ENCODE measurements at places on chromosomes 1 and 21.
A peak's percentile ranks its signal among the peaks of the same experiment; 100 is the strongest.

GRCh38 chr1:156571919-156572662 lies at the start of gene IQGAP3:
IQGAP3 (minus strand) TSS chr1:156572565; CDS start chr1:156572529, 36 bp downstream.
- DNase-seq = peak; percentile 59

GRCh38 chr1:192547501-192547900 lies 28.1 kb upstream of the RGS1 start:
- DNase-seq = no peak

GRCh38 chr21:43287111-43287760 lies 118.4 kb downstream of the CRYAA start:
- DNase-seq = no peak

GRCh38 chr1:12144236-12144635 lies 22.6 kb upstream of the TNFRSF1B start:
- no peak for DNase-seq

- no peak for DNase-seq
Measured at GRCh38 chr1:10431070-10431730, 967 bp downstream of the CENPS start.

DNA sequence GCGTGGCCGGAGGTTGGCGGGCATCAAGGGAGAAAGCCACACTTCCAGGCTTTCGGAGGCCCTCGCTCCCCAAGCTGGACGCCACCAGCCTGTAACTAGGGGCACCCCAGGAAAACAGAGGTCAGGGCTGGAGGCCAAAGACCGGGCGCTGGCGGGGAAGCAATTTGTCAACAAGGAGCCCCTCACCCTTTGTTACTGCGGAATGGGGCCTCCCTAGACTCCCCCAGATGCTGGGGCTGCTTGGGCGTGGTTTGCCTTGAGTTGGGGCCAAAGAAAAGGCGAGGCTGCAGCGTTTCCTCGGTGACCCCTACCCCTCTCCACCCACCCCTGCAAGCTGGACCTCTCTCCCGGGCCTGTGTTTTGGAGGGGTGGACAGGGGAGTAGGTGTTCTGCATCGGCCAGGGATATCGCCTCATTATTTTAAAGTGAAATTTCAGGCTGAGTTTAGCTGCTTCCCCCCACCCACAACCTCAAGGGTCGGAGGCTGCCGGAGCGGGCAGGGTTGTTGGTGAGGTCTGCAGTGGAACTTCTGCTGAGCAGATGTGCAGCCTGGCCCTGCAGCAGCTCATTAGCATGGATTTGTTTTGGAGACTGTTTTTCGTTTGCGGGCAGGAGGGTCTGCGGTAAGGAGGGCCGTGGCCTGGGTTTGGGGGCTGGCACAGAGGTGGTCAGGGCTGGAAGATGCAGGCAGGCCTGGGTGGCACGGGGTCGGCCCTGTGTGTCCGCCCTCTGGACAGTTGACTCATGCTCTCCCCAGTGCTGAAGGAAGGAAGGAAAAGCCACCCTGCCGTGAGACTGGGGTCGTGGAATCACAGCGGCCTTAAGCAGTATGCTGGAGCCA lies 1.5 kb downstream of the NBL1 start:
- DNase-seq = no peak

DNA sequence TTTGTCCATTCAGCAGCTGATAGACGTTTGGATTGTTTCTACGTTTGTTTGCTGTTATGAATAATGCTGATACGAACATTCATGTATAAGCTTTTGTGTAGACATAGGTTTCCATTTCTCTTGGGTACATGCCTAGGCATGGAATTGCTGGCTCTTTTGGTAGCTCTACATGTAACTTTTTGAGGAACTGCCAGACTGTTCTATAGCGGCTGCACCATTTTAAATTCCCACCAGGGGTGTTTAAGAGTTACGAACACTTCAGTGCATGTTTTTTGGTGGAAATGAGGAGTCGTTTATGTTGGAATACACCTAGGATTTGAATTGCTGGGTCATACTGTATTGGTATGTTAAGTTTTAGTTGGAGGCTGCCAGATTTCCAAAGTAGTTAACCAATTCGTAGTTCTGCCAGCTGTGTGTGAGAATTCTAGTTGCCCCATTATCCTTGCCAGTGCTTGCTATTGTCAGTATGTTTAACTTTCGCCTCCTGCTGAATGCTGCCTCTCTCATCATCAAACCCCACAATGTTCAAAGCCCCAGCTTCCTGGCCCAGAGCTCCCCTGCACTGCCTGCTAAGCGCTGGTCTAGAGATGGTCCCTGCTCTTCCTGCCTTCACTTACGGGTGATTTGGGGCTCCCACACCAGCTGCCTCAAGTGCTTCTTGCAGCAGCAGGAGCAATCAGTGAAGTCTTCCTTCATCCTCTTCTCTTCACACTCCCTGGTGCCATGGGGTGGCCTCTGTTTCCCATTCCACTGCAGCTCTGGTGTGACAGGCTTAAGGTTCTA lies 81.0 kb downstream of the MAN1C1 start:
- no peak for DNase-seq

DNA sequence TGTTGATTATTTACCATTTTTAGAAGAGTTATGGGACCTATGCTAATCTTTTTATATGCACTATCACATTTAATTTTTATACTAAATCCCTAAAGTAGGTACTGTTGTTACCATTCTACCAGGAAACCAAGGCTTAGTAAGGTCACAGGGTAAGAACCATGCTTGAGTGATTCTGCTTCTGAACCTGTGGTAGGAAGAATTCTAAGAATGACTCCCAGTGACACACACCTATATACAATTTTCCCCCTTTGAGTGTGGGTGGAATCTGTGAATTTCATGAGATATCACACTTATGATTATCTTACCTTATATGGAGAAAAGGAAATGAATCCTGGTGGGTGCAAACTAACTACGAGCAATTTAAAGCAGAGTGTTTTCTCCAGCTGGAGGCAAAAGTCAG lies 391.0 kb downstream of the USH2A start:
- no peak for DNase-seq

- no peak for DNase-seq
Measured at GRCh38 chr1:210252621-210253051, 20.0 kb downstream of the SERTAD4 start.

GRCh38 chr1:34360574-34360973 lies 183.9 kb downstream of the C1orf94 start:
- no peak for DNase-seq

GRCh38 chr1:23403038-23403336 lies 21.6 kb downstream of the TCEA3 start:
- DNase-seq = no peak

GRCh38 chr1:203095061-203095690 lies 9.4 kb upstream of the MYOG start:
- DNase-seq = no peak

GRCh38 chr1:181185461-181185860 lies 97.0 kb downstream of the IER5 start:
- DNase-seq = no peak

DNA sequence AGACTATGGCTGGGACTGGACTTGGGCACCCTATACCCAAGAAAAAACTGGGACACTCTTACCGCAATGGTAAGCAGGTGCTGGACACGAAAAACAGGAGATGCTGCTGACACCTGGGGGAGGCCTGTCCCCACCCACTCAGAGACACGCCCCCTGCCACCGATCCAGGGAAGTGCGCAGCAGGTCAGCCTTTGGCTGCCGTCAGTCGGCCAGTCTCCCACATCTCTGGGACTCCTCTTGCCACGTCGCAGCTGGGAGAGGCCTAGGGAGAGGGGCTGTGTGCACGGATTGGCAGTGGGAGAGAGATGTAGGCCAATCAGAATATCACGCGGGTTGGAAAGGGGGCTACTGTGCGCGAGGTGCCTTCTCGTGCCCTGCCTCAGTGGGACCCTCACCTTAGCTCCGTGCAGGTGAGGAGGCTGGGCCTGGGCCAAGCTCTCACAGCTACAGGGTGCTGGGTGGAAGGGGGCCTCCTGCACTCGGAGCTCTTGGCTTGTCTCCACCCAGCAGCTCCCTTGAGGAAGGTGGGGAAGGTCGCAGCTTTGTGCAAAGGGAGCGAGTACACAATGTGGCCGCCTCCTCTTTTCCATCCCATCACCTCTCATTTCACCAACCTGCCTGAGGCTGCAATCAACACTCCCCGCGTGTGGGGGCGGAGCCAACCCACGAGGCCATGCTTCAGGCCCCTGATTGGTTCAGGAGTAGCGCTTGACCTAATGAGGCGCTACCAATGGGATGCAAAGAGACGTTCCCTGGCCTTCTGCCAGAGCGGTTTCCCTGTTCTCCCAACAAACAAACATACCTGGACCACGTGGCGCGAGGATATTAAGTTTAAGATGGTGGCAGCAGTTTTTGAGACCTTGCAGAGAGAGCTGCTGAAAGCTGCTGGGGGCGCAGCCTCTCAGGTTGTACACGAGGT lies 25.7 kb upstream of the LDLRAP1 start:
- DNase-seq = no peak

DNA sequence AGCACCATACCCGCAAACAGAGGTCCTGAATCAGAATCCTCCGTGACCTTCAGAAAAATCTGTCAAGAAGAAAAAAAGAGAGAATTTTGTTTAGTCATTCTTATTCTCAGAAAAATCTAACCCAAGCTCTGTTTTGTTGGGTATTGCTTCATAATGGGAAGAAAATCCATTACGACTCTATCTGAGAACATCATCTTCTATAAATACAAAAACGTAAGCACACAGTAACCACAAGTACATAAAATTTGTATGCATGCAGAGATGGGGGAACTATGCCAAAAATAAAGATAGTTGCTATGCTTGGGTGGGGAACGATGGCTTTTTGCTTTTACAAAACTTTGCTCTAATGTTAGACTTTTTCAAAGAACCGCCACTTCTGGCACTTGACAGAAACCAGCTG lies 84.2 kb downstream of the ABCA4 start:
- no peak for DNase-seq

GRCh38 chr1:30756545-30757351 lies 826 bp downstream of the LAPTM5 start:
- DNase-seq = peak; percentile 68

DNA sequence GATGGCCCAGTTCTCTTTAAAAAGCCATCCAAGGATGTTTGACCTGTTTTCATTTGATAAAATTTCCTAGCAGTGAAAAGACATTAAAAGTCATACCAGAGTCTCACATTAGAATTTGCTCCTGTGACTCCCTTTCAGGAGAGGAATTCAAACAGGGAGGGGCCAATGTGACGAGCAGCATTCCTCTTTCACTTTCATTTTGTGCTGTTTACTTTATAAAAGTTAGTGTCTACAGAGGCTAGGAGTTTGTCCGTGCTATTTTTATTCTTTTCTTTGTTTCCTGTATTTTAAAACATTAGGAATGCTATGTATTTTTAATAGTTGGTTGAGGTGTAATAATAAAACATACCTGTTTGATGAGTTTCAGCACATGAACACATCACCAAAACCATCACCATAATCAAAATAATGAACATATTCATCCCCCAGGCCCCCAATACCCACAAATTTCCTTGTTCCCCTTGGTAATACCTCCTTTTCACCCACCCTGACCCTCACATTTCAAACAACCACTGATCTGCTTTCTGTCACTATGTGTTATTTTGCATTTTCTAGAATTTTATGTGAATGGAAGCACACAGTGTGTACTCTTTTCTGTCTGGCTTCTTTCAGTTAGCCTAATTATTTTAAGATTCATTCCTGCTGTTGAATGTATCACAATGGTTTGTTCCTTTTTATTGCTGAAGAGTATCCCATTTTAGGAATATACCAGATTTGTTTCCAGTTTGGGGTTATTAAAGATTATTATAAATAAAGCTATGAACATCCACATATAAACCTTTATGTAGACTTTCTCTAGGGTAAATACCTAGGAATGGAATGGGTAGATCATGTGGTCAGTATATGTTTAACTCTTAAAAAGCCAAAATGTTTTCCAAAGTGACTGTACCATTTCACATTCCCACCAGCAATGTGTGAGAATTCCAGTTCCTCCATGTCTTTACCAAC lies 129.5 kb downstream of the TENT5C start:
- DNase-seq = peak; percentile 47

- no peak for DNase-seq
Measured at GRCh38 chr1:115261496-115261895, 76.6 kb downstream of the NGF start.

DNA sequence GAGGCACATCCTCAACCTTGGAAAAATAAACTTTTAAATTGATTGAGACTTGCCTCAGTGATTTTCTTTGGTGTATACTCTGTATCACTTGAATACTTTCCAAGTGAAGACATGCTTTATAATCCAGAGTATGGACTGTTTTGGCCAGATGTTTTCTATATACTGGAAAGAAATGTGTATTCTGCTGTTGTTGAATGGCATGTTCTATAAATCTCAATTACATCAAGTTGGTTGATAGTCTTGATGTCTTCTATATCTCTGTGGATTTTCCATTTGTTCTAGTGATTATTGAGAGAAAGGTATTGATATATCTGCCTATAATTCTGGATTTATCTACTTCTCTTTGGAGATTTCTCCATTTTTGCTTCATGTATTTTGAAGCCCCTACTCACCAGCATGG lies 37.5 kb downstream of the EBNA1BP2 start:
- no peak for DNase-seq

GRCh38 chr1:32364836-32365235 lies 2.5 kb downstream of the TSSK3 start:
- DNase-seq = no peak

- no peak for DNase-seq
Measured at GRCh38 chr1:150765296-150765976, at the start of gene CTSS. CTSS (minus strand) TSS chr1:150765778; CDS start chr1:150764763, 1,015 bp downstream.

GRCh38 chr21:20999659-21000058 lies 1.4 kb downstream of the NCAM2 start:
- no peak for DNase-seq

- DNase-seq = no peak
Measured at GRCh38 chr21:24123785-24124184, 1483.5 kb downstream of the MRPL39 start.

DNA sequence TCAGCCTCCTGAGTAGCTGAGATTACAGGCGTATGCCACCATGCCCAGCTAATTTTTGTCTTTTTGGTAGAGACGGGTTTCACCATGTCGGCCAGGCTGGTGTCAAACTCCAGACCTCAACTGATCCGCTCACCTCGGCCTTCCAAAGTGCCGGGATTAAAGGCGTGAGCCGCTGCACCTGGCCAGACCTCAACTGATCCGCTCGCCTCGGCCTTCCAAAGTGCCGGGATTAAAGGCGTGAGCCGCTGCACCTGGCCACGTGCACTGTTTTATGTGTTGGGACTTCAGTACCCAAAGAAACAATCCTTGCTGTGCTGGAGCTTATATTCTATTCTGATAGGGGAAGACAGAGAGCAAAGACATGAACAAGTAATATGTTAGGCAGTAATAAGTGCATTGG lies 10.1 kb downstream of the TRAF5 start:
- no peak for DNase-seq

DNA sequence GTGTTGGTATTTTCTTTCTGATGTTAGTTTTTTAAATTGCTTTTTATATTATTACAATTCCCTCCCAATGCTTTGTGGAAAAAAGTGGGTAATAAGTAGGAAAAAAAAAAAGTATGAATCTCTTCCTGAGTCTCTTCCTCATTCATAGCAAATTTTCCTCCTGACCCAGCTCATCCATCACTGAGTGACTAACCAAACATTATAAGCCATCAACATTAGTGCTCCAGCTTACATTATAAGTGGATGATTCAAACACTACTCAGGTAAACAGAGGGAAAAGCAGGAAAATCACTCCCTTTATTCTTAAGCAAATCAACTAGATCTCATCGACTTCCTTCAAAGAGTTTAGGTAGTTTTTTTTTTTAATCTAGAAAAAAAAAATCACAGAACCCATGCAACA lies 15.4 kb upstream of the SAMD13 start:
- no peak for DNase-seq

All from activated CD4-positive, alpha-beta T cell treated with anti-CD3 and anti-CD28 coated beads for 4 hours (primary cell).